ENCODE measurements at places on chromosomes 13 and 19.

DNA sequence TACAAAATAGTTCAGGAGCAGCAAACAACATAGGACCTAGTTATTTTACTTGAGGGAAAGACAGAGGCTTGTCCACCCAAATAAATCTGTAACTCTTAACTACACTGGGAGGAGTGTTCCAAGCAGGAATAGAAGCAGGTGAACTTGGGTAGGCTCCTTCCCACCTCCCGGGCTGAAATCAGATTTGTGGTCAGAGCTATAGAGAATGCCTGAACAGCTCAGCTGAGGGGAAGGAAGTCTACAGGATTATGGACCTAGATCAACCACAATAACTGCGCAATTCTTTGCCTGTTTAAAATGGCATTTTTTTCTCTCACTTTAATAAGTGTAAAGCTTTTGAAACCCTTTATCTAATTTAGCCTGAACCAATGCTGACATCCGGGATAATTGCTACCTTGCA lies 73.5 kb upstream of the IRS2 start:
- DNase-seq: no peak

- DNase-seq: no peak
Measured at GRCh38 chr19:31139871-31140505, 209.2 kb downstream of the TSHZ3 start.

DNA sequence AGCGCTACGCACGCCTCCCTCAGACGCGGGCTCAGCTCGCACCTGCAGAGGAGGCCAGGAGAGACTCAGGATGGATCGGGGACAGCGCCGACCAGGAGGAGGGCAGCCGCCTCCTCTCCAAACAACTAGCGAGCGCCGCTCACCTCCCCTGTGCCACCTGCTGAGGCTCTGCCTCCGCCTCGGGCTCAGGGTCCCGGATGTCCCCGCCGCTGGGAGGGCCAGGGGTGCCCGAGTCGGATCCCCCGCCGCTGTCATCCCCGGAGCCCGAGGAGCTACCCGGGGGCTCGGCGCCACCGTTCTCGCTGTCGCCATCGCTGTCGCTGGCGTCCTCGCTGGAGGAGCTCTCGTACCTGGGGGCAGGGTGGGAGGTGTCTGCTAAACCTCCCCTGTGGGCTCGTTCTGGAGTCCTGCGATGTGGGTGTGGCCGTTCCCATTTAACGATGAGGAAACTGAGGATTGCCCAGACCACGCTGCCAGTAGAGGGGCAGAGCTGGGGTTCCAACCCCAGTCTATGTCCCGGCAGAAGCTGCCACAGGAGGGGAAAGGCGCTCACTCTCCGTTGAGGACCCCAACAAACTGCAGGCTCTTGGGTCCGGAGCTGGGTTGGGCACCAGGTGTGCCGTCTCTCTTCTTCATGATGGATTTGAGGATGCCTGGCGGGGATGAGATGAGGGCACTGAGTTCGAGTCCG lies 9.2 kb downstream of the KANK3 start:
- no peak for DNase-seq

DNA sequence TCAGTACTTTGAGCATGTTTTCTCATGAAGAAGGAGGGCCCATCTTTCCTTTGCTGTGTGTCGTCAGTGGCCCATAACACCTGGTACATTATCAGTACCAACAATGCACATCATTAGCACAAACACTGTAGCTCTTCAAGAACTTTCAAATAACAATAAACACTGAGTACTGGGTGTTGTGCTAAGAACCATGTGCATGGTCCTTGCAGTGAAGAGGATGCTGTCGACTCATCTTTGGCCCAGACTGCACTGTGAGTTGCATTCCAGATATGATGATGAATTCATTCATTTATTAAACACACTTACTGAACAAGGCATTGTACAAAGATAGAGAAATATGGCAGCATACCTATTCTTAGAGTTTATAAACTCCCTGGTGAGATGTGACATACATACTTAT lies 55.8 kb downstream of the FLT3 start:
- DNase-seq: no peak

GRCh38 chr13:20475927-20476691 lies 49.5 kb downstream of the CRYL1 start:
- no peak for DNase-seq

GRCh38 chr19:7932276-7932929 lies 6.5 kb upstream of the CTXN1 start:
- no peak for DNase-seq

DNA sequence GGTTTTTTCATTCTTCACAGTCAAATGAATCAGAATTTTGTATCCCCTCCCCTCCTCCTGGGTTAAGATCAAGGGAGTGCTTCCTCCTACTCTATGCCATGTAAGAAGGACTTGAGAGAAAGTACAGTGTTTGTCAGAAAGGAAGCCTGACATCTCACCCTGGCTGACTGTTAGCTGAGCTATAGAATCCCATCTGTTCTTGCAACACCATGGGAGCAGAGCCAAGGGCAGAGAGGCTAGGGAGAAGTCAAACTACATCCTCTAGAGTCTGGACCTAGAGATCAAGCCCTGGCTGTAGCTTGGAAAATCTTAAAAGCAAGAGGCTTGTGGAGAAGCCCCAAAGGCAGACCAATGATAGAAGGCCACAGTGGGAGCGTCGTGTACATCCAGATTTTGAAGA lies 145.9 kb downstream of the OLFM4 start:
- DNase-seq: no peak

DNA sequence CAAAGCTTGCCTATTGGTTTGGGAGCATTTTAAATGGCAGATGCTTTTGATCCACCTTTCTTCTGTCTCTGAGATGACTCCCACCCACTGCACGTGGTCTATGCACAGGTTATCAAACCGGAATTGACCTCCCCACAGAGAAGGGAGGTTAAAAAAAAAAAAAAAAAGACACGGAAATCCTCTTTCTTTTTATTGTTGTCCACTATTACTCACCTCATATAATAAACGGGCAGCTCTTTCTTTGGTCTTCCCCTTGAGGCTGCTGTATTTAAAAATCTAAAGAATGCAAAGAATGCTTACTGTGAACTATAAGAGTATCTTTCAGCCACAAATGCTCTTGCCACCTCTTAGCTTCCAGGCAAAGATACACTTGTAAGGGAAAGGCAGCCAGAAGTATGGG lies 329.7 kb downstream of the NDFIP2 start:
- no peak for DNase-seq

- DNase-seq: no peak
Measured at GRCh38 chr19:28961772-28962500, 251.0 kb downstream of the UQCRFS1 start.
